Suprapubic skin (tissue), 4 donors: ENCODE measurements at places on chromosomes 6 and 20.

DNA sequence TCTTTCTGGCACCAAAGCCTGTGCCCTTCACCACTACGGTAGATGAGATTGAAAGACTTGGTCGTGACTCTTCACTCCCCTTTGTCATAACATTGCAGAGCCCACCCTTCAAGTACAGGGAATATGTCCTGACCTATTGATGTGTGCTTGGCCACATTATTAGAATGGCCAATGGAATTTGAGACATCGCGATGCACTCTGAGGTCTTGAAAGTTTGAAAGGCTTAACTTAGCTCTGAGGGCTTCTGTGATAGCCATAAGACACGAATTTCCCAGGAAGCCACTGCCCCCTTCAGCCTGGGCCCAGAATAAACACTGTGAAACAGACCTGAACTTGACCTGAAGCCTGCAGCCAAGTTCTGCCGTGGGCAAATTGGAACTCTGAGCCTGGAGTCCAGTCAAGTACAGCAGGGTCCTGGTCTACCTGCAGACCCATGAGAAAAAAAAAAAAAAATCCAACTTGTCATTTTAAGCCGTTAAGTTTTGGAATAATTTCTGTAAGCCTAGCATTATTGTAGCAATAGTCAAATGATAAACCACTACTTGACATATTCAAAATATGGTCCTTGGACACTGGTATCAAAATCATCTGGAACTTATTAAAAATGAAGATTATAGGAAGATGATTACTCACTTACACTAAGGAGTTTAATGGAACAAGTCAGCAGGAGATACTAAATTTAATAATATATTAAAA, 36.9 kb upstream of the TRAF3IP2 start:
- DNase-seq: peak; percentile 72

DNA sequence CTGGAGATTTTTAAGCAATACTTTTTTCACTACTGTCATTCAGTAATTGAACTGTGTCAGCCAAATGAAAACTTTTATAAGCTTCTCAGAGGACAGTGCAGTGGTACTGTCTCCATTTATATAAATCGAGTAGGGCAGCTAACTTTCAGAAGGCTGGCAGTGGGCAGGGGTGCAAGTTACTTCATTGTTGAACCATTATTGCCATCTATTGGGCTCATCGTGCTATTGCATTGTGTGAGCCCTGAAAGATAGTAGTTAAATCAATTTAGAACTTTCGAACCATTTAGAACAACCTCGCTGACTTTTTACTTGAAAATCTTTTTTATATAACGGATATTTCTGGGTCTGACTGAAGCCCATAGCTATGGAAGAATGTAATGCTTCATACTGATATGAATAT, 347.8 kb upstream of the PLCB4 start:
- DNase-seq: no peak

GRCh38 chr6:72111611-72112010, 225.3 kb downstream of the RIMS1 start:
- no peak for DNase-seq

DNA sequence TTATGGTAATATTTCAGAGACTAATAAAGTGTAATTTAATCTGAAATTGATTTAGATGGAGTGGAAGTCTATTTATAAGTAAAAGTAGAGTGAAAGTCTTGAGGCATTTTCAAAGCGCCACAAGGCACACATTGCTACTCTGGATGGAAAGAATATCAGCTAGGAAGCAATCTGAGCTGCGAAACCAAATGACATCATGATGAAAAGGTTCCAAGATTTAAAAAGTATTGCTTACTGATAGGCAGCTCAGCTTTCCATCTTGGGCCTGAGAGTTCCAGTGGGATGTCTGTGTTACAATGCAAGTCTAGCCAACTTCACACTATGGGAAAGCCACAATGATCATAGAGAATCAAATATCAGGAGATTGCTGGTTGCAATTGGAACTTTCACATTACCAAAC, 126.9 kb upstream of the VGLL2 start:
- no peak for DNase-seq

DNA sequence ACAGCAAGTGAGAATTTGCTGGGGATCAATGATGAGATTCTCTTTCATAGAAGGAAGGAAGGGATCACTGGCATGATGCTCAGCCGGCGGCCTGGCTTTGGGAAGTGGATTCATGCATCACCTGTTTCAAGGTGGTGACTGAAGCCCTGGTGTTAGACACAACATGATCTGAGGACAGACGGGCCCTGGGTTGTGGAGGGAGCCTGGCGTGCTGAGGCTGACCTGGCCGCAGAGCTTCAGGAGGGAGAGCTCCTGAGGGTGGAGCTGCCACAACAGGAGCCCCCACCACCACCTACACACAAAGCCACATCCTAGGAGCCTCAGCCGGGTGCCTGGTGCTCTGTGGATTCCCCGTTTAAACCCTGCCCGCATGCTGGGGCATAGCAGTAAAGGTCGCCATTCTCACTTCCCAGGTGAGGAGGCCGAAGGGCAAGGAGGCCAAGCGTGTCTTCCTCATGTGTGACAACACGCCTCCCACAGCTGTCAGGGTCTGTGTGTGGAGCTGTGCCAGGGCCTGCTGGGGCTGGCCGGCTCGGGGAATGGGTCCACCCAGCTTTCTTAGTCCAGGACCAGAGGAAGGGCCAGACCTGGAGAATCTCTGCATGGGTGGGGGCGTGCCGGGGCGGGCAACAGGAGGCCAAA, 107.0 kb downstream of the ERMARD start:
- no peak for DNase-seq

DNA sequence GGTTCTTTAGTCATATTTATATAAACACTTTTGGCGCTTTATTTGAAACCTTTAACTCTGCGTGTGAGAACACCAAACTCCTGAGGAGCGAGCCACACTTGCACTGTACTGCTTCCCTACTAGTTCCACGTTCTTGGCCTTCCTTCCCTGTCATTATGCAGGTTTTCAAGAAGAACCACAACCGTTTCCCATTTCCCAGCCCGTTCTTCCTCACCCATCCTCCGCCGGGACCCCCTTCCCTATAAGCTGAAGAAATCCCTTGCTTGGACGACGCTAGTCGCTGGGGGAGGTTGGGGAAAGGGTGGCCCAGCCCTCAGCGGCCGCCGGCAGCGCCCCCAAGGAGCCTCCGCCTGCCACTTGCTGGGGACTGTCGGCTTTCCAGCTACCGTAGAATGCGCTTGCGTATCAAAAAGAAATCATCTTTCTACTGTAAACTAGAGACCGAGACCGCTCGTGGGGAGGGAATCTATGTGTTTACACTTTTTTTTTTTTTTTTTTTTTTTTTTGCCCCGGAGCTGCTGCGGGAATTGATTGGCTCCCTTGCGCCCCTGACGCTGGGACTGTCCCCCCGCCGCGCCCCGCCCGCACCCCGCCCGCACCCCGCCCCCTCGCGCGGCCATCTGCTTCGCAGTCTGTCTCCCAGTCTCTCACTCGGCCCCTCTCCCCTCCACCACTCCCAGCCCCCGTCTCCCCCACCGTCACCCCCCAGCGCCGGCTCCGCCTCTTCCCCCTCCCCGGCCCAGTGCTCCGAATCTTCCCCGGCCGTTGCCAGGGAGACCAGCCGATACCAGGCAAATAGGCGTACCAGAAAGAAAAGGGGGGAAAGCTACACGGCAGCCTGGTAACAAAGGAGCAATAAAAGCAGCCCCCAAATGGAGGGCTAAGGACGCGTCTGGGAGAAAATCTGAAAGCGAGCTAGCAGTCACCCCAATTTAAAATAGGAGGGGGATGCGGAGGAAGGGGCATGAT, 2.3 kb upstream of the MARCKS start:
- peak; percentile 85 for DNase-seq

DNA sequence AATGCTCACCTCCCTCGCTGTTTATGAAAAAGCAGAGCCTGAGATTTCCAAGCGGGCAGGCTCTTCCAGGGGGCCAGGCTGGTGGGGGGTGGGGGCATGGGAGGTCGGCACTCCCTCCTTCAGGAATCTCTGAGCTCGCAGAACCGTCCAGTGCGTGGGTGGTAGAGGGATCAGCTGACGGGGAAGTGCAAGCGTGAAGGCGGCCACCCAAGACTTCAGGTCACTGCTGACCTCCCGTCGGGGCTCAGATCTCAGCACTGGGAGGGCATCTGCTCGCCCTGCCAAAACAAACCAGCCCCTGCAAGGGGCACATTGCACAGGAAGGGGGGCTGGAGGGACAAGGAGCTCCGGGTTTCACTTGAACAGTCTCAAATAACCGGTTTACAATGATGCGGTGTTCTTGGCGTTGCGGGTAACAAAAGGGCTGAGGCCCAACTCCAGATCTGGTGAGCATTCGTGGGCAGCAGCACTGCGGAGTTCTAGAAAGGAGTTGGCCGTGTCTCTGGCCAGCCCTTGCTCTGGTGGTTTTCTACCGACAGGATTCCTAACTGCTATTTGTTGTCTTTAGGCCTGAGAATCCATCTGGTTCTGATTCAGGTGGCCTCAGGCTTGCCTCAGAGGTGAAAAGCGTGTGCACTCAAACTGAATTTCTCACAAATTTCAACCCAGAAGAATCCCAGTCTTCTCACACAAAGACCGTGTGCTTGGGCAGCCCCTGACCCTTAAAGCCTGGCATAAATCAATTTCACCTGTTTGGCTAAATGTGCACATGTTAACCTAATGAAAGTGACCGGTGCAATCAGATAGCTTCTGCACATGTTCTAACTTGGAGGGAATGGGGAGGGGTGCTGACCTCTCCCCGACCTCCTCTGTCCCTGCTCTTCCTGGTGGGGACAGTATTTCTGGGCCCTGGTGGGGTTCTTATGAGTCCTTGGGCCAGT, 191.6 kb downstream of the MYLK4 start:
- no peak for DNase-seq

DNA sequence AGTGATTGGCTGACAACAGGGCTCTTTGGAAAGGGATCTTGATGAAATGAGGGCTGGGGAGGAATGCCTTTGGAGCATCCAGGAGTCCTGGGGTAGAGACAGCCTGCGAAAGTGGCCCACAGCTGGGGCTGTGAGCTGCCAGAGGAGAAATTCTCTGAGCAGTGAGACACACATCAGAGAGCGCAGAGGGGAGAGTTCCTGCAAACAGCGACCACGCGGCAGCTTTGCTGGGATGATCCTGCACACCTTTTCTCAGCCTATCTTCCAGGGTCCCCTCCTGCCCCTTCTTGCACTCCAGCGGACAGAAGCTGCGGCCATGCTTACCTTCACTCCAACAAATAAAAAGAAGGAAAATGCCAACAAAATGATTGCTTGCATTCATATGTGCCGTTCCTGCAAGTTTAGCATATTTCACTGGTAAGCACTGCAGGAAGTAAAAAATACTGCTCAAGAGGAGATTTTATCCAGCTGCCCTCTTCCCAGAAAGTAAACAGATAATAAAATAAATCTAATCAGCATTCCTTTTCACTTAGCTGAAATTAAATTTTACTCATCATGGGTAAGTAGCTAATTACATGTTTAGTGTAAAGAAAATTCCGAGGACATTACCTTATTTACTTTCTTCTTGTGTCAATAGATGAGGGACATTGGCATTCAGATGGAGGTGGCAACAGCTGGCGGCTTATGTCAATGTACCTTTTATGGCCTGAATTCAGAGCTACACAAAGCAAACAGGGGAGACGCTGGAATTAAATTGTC, 339.9 kb upstream of the ARID1B start:
- DNase-seq: no peak

- DNase-seq: peak; percentile 70
These were observed 315.4 kb upstream of the CDYL start for GRCh38 chr6:4460586-4461475.

- DNase-seq: no peak
These were observed 345.9 kb downstream of the TAF4 start for GRCh38 chr20:61719691-61720347.

DNA sequence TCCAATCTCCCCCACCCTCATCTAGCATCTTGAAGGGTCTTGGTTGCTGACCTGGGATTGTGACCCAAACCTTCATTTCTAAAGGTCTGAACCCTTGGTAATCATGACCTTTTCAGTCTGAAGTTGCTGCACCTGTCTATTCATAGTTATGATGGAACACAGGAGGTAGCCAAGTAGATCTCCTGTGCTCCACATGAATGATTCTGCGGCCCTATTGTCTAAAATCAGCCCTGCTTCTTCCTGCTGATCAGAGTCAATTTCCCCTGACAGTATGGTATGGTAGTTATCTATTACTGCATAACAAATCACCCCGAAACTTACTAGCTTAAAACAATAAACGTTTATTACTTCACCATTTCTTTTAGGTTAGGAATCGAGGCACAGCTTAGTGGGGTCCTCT, 9.0 kb downstream of the OR2B6 start:
- DNase-seq: no peak

- no peak for DNase-seq
These were observed 25.0 kb downstream of the CYB5R4 start for GRCh38 chr6:83884523-83884922.

- no peak for DNase-seq
These were observed 11.5 kb downstream of the TMEM63B start for GRCh38 chr6:44138717-44139350.
